NCI-H1417 treated with DMSO at 0.1 percent for 48 hours (cell line): ENCODE measurements at places on chromosomes 4 and X.

DNA sequence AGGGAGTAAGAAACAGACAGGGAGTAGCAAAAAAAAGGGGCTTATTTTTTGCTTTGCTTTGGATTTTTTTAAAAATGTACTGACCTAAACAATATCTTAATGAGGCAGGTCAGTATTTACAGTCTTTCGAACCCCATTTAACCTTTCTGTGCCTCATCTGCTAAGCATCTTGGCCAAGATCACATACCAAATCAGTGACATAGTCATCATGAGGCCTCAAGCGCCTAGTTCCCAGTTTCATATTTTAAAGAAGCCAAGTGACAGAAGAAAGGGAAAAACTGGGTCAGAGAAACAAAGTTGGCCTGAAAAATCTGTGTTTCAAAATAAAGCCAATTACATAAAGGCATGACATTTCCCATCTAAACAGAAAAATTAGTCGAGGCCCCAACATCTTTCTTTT lies 94.6 kb upstream of the WDR44 start:
- no peak for DNase-seq

- DNase-seq = no peak
Measured at GRCh38 chr4:41475402-41475801, 62.6 kb upstream of the LIMCH1 start.

GRCh38 chrX:31931225-31931624 lies 859.4 kb upstream of the FTHL17 start:
- no peak for DNase-seq

DNA sequence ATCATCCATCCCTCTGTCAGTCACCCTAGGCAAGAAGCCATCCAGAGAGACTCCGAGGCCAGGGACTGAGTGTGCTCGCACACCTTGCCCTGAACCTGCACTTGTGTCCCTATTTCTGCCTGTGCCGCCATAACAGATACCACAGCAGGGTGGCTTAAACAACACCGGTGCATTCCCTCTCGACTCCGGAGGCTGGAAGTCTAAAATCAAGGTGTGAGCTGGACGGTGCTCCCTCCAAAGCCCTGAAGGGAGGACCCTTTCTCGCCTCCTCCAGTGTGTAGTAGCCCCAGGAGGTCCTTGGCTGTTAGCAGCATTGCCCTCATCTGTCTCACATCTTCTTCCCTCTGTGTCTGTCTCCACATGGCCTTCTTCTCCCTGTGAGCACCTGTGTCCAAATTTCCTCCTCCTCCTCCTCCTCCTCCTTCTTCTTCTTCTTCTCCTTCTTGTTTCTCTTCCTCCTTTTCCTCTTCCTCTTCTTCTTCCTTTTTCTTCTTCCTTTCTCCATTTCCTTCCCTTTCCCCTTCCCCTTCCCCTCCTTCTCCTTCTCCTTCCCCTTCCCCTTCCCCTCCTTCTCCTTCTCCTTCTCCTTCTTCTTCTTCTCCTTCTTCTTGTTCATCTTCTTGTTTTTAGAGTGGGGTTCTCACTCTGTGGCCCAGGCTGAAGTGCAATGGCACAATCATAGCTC lies 98.1 kb upstream of the ENPP6 start:
- DNase-seq = no peak

DNA sequence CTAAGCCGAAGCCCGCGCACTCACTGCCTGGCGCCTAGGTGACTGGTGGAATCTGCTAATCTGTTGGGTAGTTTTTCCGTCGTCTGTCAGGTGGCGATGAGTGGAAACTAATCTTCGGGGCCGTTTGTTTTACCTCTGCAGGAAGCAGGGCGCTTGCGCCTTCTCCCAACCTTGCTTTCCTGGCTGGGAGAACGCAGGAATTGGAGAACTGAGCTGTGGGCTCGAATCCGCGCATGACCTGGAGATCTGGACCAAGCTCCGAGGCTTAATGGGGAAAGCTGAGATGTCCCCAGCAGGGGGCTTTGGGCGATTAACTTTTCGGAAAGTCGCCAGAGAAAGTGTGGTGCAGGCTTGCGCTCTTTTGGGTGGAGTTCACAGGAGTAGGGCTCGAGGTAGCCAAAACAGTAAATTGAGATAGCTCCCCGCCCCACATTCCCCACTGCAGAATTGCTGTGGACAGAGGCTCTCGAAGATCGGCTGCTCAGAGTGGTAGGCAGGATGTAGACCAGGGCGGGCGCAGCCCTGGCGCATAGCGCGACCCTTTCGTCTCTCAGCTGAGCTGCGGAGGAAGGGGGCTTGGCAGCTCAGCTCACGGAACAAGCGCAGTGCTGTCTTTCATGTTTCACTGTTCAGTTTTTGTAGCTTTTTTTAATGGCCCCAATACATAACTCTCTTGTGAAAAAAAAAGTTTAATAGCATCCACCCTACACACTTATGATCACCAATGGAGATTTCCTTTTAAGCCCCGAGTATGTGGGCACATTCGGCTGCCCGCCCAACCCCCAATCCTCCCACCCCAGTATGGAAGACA lies 2.7 kb upstream of the FGF5 start:
- DNase-seq = no peak

DNA sequence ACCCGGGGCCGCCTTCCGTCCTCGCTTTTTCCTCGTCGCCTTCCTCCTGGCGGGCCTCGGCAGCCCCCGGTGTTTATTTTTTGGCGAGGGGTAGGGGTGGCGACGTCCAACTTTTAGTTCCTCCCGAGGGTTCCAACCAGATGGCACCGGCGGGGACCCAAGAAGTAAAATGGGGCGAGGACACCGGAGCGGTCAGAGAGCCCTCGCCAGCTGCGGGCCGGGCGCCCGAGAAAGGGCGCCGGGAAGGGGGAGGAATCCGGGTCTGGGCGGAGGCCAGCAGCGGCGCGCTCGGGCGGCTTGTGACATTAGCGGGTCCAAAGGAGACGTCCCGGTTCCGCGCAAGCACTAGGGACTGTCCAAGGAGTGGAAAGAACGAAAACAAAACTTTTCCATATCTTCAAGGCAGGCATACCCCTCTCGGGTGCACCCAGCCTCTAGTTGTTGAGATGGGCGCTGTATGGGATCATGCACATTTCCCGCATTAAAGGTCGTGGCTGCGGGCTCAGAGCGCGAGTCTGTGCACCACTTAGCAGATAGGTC lies 691 bp upstream of the USP46 start:
- no peak for DNase-seq

- no peak for DNase-seq
Measured at GRCh38 chr4:110636171-110636679, 13.3 kb upstream of the PITX2 start.

DNA sequence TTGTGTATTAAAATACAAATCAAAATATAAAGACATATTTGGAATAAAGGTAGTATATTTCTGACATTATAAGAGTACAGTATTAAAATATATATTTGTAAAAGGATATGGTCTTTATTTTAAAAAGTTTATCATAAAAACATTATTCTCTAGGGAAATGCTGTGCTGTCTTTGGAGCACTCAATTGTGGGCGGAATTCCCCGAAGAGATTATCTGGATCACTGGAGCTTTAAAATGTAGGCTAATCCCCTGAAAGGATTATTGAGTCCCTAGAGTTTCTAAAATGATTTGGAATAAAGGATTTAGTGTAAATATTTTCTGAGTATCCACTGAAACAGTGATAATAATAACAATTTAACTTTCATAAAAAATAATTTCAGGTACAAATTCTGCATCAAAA lies 1239.4 kb downstream of the TECRL start:
- no peak for DNase-seq

GRCh38 chrX:12949927-12950656 lies 24.8 kb upstream of the TMSB4X start:
- DNase-seq = no peak

DNA sequence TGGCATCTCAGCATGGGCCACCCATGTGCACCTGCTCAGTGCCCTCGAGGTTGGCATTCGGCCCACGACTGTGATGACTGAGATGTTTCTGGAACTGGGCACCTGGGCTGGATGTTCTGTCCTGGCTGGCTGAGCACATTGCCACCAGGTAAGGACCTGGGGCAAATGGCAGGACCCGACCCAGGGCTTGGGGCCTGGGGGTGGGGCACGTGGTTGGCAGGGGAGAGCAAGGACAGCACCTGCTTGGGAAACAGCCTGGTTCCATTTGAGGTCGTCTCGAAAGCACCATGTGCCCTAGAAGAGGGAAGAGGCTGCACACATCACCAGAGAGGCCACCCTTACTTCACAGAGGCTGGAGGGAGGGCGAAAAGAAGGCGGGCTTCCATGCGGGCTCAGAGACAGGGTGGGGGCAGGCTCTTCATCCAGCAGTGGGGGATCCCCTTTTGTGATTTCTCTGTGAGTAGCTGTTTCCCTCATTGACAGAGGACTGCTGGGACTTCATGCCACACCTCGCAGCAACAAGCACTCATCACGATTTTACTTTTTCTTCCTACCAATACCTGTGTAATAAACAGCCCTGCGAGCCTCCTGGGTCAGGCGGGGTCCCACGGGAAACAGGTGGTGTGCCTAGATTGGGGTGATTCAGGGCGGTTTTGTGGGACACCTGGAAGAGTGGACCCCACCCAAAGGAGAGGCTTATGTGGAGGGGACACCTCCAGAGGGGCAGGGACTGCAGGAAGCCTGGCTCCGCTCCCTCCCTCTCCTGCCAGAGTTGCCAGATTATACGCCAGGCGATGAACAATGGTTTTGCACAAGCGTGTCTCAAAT lies 12.0 kb downstream of the TMEM187 start:
- DNase-seq = no peak

GRCh38 chr4:94758141-94758699 lies 465 bp downstream of the BMPR1B start:
- no peak for DNase-seq

GRCh38 chrX:10482261-10482660 lies 138.1 kb downstream of the MID1 start:
- DNase-seq = no peak

GRCh38 chrX:68183612-68184214 lies 249.6 kb downstream of the OPHN1 start:
- no peak for DNase-seq
